WTC11 (cell line): ENCODE measurements at places on chromosomes 12 and 14.
A peak's percentile ranks its signal among the peaks of the same experiment; 100 is the strongest.

DNA sequence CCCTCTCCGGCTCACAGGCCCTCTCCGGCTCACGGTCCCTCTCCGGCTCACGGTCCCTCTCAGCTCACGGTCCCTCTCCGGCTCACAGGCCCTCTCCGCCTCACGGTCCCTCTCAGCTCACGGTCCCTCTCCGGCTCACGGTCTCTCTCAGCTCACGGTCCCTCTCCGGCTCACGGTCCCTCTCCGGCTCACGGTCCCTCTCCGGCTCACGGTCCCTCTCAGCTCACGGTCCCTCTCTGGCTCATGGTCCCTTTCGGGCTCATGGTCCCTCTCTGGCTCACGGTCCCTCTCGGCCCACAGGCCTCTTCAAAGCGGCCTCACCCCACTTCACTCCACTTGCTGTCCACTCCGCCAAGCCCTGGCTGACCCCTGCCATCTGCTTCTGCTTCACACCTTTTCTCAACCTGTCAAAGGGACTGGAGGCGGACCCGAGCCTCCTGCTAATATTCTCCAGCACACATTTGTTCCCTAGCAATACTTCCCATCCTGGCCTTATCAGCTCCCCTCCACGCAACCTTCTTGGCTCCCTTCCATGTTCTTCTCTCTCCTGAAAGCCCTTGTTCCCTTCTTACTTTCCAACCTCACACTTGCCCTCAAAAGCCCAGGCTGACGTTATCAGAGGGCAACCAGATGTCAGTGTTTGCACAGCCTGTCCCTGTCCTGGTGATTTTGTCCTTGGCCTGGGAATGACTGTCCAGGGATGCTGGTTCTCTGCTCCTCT, 176.7 kb downstream of the CALM1 start:
- DNase-seq: no peak
- H3K36me3 ChIP-seq: no peaks in the 10 kb centered on the region
- peaks cover 27% of the 10 kb centered on the region for H3K4me1 ChIP-seq
- no peak overlapping the region for H3K4me3 ChIP-seq
- no peaks in the 10 kb centered on the region; the same call in 1 of the 2 replicates for H3K27me3 ChIP-seq

GRCh38 chr12:45789025-45789424, 59.5 kb downstream of the ARID2 start:
- no peak overlapping the region for H3K27ac ChIP-seq
- no peaks in the 10 kb centered on the region for H3K27me3 ChIP-seq
- no peaks in the 10 kb centered on the region for H3K36me3 ChIP-seq
- DNase-seq: no peak

DNA sequence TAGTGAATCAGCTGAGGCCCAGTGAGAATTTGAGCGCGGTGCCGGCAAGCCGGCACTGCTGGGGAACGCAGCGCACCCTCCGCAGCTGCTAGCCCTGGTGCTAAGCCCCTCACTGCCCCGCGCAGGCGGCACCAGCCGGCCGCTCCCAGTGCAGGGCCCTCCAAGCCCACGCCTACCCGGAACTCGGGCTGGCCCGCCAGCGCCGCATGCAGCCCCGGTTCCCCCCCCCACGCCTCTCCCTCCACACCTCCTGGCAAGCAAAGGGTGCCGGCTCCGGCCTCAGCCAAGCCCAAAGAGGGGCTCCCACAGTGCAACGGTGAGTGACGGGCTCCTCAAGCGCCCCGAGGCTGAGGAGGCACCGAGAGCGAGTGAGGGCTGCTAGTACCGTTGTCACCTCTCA, 54.5 kb upstream of the VASH1 start:
- peaks cover 4% of the 10 kb centered on the region; the same call in 1 of the 2 replicates for H3K4me1 ChIP-seq
- no peaks in the 10 kb centered on the region; the same call in 1 of the 2 replicates for H3K36me3 ChIP-seq
- H3K27me3 ChIP-seq: no peaks in the 10 kb centered on the region
- no peak overlapping the region for H3K27ac ChIP-seq
- DNase-seq: no peak

GRCh38 chr14:54676812-54677708, 110.1 kb downstream of the SAMD4A start:
- no peaks in the 10 kb centered on the region for H3K27me3 ChIP-seq
- DNase-seq: peak; percentile 28
- H3K27ac ChIP-seq: peak overlapping the region; percentile 99

DNA sequence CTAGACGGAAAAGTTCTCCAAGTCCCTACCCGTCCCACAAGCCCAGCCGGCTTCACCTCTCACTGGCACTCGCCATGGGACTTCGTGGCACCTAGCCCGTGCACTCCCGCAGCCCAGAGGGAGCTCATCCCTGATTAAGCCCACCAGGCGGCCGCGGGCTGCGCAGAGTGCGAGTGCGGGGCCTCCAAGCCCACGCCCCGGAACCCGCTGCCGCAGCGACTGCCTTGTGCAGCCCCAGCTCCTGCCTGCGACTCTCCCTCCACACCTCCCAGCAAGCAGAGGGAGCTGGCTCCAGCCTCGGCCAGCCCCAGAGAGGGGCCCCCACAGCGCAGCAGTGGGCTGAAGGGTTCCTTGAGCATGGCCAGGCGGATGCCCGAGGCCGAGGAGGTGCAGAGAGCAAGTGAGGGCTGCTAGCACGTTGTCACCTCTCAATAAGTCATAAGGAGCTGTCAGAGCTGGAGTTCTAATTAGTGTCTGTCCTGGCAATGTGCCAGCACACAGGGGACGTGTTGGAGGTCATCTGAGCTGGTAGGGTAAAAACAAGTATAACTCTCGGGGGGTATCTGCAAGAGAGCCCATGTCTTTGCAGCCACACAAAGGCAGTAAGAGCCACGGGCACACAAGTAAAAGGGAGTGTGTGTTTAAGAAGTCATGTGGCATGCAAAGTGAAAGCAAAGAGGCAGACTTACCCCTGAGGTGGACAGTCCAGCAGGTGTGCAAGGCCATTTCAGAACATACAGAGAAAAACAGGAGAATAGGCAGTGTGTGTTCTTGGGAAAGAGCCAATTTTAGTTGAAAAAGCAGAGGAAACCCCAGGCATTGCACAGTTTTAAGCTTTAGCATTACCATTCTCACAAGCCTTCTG, 27.1 kb upstream of the TMTC2 start:
- no peaks in the 10 kb centered on the region; the same call in 1 of the 2 replicates for H3K27me3 ChIP-seq
- H3K4me3 ChIP-seq: no peak overlapping the region
- H3K36me3 ChIP-seq: peaks cover 19% of the 10 kb centered on the region
- no peak overlapping the region for H3K27ac ChIP-seq
- DNase-seq: no peak
- H3K4me1 ChIP-seq: peaks cover 10% of the 10 kb centered on the region

- H3K27me3 ChIP-seq: no peaks in the 10 kb centered on the region
- no peak for DNase-seq
- no peak overlapping the region for H3K4me3 ChIP-seq
- no peaks in the 10 kb centered on the region for H3K4me1 ChIP-seq
- H3K27ac ChIP-seq: no peak overlapping the region
- 0 out of 2 replicates have a peak, but pooled peaks cover 2% of the 10 kb centered on the region for H3K36me3 ChIP-seq
These were observed 151.4 kb downstream of the KTN1 start for GRCh38 chr14:55731311-55731872.

- H3K36me3 ChIP-seq: peaks cover 61% of the 10 kb centered on the region
- no peak overlapping the region for H3K27ac ChIP-seq
- H3K4me3 ChIP-seq: no peak overlapping the region
- H3K27me3 ChIP-seq: no peaks in the 10 kb centered on the region
These were observed 21.9 kb downstream of the YBX3 start for GRCh38 chr12:10701131-10701681.

- DNase-seq: no peak
- H3K4me3 ChIP-seq: no peak overlapping the region
- no peaks in the 10 kb centered on the region for H3K4me1 ChIP-seq
- H3K27ac ChIP-seq: no peak overlapping the region
- H3K36me3 ChIP-seq: peaks cover 9% of the 10 kb centered on the region
- no peaks in the 10 kb centered on the region for H3K27me3 ChIP-seq
These were observed 99.2 kb downstream of the PIWIL1 start for GRCh38 chr12:130436741-130437501.

- H3K4me3 ChIP-seq: no peak overlapping the region
- no peak overlapping the region for H3K27ac ChIP-seq
- H3K36me3 ChIP-seq: no peaks in the 10 kb centered on the region
- no peak for DNase-seq
- H3K4me1 ChIP-seq: peaks cover 24% of the 10 kb centered on the region
These were observed 9.8 kb downstream of the BTBD7 start for GRCh38 chr14:93322929-93323599.

DNA sequence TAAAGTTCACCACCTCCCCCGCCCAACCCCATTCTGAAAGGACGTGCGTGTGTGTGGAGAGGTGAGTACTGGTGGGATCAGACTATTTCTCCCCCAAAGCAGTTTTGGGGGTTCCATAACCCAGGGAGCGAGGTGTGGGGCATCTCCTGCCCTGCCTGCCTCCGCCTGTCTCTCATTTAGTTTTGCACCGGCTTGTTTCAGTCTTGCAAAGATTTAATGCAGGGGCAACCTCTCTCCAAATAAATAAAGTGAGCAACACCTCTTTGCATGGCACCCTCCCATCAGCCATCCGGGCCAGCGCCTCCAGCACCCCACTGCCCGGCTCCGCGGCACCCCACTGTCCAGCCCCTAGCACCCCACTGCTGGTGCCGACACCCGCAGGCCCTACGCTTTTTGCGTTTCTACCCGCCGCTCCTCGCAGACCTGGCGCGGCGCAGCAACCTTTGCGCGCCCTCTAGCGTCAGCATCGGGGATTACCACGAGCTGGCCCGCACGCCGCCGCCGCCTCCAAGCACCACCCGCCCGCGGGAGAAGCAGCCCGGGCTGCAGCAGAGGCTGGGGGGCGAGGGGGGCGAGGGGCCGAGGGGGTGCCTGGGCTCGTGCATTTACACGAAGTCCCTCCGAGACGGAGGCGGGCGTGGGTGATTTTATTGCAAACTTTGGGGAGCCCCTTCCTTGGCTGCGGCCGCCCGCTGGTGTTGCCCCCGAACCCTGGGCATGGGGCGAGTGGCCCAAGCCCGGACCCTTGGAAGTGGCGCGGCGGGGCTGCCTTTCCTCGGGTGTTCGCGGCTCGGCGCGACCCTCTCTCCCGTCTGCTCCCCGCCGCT, 55.8 kb upstream of the VRK1 start:
- peaks cover 50% of the 10 kb centered on the region for H3K4me1 ChIP-seq
- H3K36me3 ChIP-seq: no peaks in the 10 kb centered on the region
- H3K4me3 ChIP-seq: peak overlapping the region; percentile 83
- peak; percentile 79 for DNase-seq
- H3K27ac ChIP-seq: no peak overlapping the region
- H3K27me3 ChIP-seq: peaks cover 6% of the 10 kb centered on the region

DNA sequence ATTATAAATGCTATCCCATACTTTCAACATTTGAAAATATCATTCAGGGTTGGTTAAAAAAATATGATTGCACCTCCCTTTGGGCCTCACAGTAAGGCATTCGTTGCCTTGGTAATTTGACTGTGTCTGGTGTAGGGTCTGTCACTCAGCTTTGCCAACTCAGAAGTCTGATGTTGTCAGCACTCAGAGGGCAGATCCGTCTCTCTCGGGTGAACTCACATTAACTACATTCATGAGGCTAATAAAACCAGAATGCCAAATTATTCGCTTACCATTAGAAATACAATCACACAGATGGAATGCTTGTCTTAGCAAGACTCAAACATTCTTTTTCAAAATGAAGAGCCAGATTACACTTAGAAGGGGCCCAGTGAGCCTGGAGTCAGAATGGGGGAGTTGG, 53.0 kb downstream of the NPAS3 start:
- peaks cover 18% of the 10 kb centered on the region for H3K36me3 ChIP-seq
- H3K4me1 ChIP-seq: peaks cover 5% of the 10 kb centered on the region
- no peak for DNase-seq

GRCh38 chr14:104515059-104515810, 64.3 kb upstream of the C14orf180 start:
- no peak overlapping the region for H3K27ac ChIP-seq
- no peak overlapping the region for H3K4me3 ChIP-seq
- peaks cover 5% of the 10 kb centered on the region for H3K36me3 ChIP-seq
- H3K4me1 ChIP-seq: no peaks in the 10 kb centered on the region
- no peak for DNase-seq

DNA sequence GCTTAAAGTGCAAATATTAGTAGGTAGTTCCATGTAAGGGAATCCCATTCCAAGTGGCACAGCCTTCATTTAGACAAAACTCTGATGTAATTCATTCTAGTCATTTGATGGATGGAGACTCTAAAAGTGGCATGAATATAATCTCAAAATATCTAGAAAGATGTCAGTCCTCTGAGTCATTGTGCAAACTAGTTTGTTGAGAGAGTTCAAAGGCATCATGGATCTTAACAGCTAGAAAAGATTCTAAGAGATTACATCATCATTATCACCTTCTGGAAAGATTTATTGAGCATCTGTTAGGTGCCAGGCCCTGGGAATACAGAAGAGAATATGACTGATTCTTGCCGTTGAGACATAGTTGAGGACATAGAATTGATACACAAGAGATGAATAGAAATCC, 30.7 kb downstream of the CRADD start:
- H3K27me3 ChIP-seq: no peaks in the 10 kb centered on the region
- H3K4me3 ChIP-seq: no peak overlapping the region
- peaks cover 24% of the 10 kb centered on the region for H3K4me1 ChIP-seq
- no peak overlapping the region for H3K27ac ChIP-seq

- H3K36me3 ChIP-seq: peaks cover 8% of the 10 kb centered on the region; the same call in 1 of the 2 replicates
- no peaks in the 10 kb centered on the region for H3K27me3 ChIP-seq
- H3K4me3 ChIP-seq: no peak overlapping the region
- no peak for DNase-seq
- no peaks in the 10 kb centered on the region for H3K4me1 ChIP-seq
- no peak overlapping the region for H3K27ac ChIP-seq
These were observed 29.8 kb downstream of the APAF1 start for GRCh38 chr12:98674841-98675240.

GRCh38 chr14:61654026-61654425, 41.3 kb upstream of the HIF1A start:
- H3K4me3 ChIP-seq: no peak overlapping the region
- H3K27me3 ChIP-seq: no peaks in the 10 kb centered on the region
- DNase-seq: no peak
- H3K4me1 ChIP-seq: no peaks in the 10 kb centered on the region

DNA sequence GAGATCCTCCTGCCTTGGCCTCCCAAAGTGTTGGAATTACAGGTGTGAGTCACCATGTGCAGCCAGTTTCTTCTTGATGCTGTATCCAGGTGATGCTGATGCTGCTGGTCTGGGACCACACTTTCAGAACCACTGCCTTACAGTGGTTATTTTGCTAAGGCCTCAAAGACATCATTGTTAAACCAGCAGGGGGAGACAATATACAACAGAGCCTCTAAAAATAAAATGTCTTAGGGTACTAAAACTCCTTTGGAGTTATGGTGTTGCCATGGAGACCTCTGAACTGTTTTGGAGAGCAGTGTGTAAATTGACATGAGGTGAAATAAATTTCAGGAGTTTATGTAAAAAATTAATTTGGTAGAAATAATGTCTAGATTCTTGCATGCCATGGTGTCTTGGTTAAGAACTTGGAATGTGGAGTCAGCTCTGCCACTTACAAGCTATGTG, 1.1 kb upstream of the ARG2 start:
- H3K4me1 ChIP-seq: peaks cover 35% of the 10 kb centered on the region
- peaks cover 55% of the 10 kb centered on the region for H3K27me3 ChIP-seq
- peak overlapping the region; percentile 92 for H3K4me3 ChIP-seq
- peaks cover 3% of the 10 kb centered on the region for H3K36me3 ChIP-seq
- peak overlapping the region; percentile 80 for H3K27ac ChIP-seq
